GM23338 (cell line): ENCODE measurements at places on chromosomes 1 and 21. TPM values are rescaled to one million over a fixed set of nuclear protein-coding genes. Genes with fewer than 3 reads are reported as not detected.

DNA sequence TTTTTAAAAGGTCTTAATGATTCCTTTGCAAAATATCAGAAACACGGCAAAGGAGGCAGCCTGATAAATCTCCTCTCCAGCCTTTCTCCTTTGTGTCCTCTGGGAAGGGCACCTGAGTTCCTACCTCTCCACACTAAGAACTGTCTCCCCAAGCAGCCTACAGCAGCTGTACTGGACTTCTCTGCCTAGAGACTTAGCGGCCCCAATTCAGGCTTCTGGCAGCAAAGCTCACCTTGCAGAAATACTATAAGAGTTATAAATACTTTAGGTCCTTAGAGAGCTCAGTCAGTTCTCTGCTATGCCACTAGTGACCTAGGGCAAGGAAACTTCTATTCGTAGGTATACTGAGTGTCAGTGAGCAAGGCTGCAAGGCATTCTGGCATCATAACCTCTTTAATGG, 33.9 kb downstream of the LRRC52 start:
- DNase-seq, result no peak
- no peak overlapping the region for H3K27ac ChIP-seq
- no peaks in the 10 kb centered on the region for H3K4me1 ChIP-seq
- no peaks in the 10 kb centered on the region for H3K36me3 ChIP-seq
- no peaks in the 10 kb centered on the region for H3K27me3 ChIP-seq

DNA sequence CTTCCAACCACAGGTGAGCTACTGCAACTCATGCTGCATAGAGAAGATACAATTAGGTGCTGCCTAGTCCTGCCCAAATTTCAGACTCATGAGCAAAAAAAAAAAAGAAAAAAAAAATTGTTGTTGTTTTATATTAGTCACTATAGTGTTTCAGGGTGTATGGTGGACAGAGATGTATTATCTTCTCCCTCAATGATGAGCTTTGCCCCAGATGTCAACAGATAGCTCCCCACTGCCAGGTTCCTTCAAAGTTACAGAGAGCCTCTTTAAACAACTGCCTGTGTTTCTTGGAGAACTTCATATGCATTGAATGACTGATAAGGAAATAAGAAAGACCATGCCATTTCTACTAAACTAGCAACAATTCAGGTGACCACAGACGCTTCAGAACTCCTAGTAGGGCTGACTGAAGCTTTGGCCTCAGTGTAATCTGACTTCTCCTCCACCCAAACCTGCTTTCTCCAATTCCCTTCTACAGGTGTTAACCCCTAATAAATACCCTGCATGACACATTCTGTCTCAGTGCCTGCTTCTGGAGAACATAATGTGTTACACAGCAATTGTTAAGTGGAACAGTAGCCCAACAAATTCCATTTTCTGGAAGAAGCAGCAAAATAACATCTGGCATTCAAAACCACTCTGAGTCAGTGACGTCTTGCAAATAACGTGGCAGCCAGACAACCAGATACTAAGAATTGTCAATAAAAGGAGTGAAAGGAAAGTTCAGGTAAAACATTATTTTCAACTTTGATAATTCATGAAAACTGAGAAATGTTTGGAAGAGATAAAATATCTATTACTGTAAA, 147.7 kb downstream of the CDC42BPA start:
- no peak overlapping the region for H3K4me3 ChIP-seq
- DNase-seq, result no peak
- H3K36me3 ChIP-seq, result no peaks in the 10 kb centered on the region
- 0 out of 2 replicates have a peak, but pooled peaks cover 8% of the 10 kb centered on the region for H3K4me1 ChIP-seq
- H3K27ac ChIP-seq, result no peak overlapping the region

- H3K4me1 ChIP-seq, result no peaks in the 10 kb centered on the region; the same call in 1 of the 2 replicates
- no peaks in the 10 kb centered on the region for H3K27me3 ChIP-seq
- DNase-seq, result no peak
- H3K36me3 ChIP-seq, result no peaks in the 10 kb centered on the region
- no peak overlapping the region for H3K4me3 ChIP-seq
- H3K27ac ChIP-seq, result no peak overlapping the region
Measured at GRCh38 chr1:169514566-169515270, 29.0 kb upstream of the SLC19A2 start.

- no peaks in the 10 kb centered on the region for H3K36me3 ChIP-seq
- H3K27me3 ChIP-seq, result peaks cover 67% of the 10 kb centered on the region
- H3K4me3 ChIP-seq, result peak overlapping the region; percentile 34; the same call in 1 of the 2 replicates
- no peak overlapping the region for H3K27ac ChIP-seq
- H3K4me1 ChIP-seq, result peaks cover 37% of the 10 kb centered on the region
Measured at GRCh38 chr1:203325026-203325417, 19.7 kb downstream of the BTG2 start.

Gene ATP1A2
- total RNA-seq, result 17.7 and 18.3 TPM in 2 replicates

DNA sequence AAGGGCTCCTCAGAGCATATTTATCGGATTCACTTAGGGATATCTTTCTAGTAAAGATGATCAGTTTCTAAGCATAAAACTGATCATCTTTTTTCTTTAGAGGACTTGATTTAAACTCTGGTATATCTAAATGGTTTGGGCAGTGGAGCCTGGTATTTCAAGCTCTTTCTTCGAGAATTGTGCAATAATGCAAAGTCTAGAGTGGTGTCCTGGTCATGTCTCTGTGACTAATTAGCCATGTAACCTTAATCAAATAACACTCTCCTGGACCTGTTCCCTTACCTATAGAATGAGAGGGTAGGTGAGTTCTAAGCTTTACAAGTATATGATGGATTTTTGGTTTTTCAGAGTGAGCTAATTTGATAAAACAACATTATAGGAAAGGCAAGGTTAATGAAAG, 225.2 kb downstream of the RPS6KC1 start:
- H3K4me3 ChIP-seq, result no peak overlapping the region
- DNase-seq, result no peak
- H3K27me3 ChIP-seq, result no peaks in the 10 kb centered on the region
- H3K27ac ChIP-seq, result no peak overlapping the region
- 0 out of 2 replicates have a peak, but pooled peaks cover 3% of the 10 kb centered on the region for H3K4me1 ChIP-seq

DNA sequence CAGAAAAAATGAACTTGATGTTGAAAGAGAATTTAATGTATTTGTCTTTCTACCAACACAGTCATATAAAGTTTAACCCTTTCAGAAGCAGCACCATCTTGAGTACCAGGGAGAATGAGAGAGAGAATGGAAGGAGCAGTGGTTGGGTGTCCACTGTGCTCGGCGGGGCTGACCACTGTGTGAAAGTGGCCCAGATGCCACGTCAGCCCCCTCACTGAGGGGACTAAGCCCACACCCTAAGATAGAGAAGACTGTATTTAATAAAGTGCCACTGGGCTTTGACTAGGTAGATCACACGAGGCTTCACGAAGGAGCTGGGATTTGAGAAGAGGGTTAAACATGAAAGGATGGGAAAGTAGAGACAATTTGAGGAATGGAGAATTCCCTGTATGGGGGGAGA, 31.2 kb downstream of the BATF3 start:
- peaks cover 11% of the 10 kb centered on the region for H3K27me3 ChIP-seq
- peaks cover 18% of the 10 kb centered on the region for H3K4me1 ChIP-seq
- H3K27ac ChIP-seq, result no peak overlapping the region
- DNase-seq, result no peak

DNA sequence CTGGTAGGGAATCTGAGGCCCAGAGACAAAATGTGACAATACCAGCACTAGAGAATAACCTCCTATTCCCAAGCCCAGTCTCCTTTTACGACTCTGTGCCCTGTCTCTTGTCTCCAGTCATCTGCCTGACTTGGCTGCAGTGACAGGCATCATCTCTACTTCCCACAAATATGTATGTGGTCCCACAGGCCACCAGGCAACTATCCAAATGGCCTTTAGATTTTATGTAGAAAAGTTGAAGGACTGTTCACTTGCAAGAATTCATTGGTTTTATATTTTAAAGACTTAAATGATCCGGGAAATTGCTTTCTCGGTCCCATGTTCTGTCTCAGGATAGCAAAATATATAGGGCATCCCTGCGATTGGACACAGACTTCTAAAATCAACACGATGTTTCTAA, 11.6 kb downstream of the KRTAP24-1 start:
- no peaks in the 10 kb centered on the region for H3K27me3 ChIP-seq
- no peak overlapping the region for H3K4me3 ChIP-seq

DNA sequence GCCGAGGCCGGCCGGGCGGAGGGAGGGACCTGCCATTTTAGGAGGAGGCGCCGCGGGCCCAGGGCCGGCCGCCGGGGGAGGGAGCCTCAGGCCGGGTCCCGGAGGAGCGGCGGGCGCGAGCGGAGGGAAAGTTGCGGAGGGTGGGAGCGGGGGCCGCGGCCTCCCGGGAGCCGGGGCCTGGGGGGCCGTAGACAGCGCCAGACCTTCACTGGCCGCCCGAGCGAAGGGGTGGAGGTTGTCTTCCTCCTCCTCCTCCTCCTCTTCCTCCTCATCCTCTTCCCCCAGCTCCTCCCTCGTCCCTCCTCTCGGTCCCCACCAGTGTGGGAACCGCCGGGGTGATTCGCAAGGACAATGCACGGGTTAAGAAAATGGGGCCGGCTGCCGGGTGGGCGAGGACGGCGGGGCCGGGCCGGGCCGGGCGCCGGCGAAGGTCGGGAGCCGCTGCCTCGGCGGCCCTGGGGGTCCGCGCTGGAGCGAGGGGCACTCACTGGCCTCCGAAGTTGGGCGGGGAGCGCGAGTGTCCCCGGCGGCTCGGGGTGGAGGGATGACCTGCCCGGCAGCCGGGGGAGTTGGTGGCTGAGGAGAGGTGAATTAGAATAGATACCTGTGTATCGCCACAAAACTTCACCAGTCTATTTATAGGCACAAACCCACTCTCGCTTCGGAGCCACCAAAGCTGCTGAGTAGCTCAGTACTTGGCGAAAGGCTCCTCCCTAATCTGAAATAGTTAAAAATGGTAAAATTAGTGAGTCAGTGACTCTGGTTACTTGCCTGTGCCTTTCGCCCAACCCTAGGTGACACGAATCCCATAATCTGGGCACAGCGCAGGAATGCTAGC, 1.3 kb downstream of the DYRK1A start:
- peak overlapping the region; percentile 85 for H3K4me3 ChIP-seq
- peaks cover 40% of the 10 kb centered on the region for H3K4me1 ChIP-seq
- no peaks in the 10 kb centered on the region for H3K36me3 ChIP-seq

DNA sequence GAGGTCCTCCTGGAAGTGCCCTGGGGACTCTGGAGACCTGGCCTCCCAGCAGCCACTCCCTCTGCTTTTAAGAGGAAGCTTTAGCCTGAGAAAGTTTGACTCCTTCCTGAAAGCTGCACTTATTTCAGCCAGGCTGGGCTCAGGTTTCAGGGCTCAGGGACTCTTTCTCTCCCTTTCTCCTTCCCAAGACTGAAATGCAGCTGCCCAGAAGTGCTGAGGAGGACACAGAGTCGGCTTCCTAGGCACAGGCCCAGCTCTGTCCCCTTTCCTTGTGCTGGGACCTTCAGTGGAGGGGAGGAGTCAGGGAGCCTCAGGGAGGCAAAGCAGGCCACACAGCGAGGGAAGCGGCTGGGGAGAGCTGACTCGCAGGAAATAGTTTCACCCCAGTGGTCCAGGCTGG, 137.3 kb downstream of the NAV1 start:
- peak; percentile 56 for DNase-seq
- H3K36me3 ChIP-seq, result no peaks in the 10 kb centered on the region
- no peak overlapping the region; the same call in 1 of the 2 replicates for H3K4me3 ChIP-seq
- H3K27me3 ChIP-seq, result no peaks in the 10 kb centered on the region

DNA sequence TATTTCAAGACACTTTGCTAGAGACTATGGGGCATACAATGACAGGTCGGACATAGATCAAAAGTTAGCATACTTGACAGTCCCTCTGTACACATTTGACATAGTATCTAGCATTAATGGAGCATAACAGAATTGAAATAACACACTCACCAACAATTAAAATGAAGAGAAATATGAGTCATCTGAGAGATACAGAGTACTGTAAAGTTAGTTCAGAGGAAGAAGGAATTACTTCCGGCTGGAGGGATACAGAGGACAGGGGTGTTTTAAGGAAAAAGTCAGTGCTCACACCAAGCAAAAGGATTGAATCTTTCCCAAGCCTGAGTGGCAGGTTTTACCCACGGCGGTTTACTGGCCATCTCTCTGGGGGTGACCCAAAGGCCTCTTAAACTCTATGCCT, 2.4 kb downstream of the ZMYND12 start:
- H3K27ac ChIP-seq, result no peak overlapping the region
- no peak for DNase-seq
- H3K4me3 ChIP-seq, result no peak overlapping the region
- no peaks in the 10 kb centered on the region for H3K27me3 ChIP-seq
- no peaks in the 10 kb centered on the region for H3K36me3 ChIP-seq
- peaks cover 13% of the 10 kb centered on the region for H3K4me1 ChIP-seq

- no peaks in the 10 kb centered on the region for H3K36me3 ChIP-seq
- H3K4me3 ChIP-seq, result no peak overlapping the region
- no peaks in the 10 kb centered on the region for H3K4me1 ChIP-seq
- DNase-seq, result no peak
- H3K27ac ChIP-seq, result no peak overlapping the region
- H3K27me3 ChIP-seq, result no peaks in the 10 kb centered on the region
Measured at GRCh38 chr1:47664356-47664755, 226.5 kb downstream of the FOXD2 start.

DNA sequence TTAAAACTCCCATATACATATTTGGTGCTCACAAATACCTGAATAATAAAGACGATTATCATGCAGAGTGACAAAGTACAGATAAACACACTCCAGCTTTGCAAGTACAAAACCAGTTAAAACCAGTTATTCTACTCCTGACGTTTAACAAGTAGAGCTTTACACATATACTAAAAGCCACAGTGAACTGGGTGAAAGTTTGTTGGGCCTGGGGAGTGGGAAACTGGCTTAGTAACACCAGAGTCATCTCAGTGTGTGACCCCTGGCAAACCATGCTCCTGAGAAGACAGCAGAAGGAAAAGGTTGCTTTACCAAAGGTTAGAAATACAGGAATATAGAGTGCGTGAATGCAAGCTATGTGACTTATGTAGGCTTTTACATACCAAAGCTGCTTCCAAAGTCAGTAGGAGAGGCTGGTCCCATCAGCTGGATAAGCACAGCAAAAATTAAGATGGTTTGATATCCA, 148.1 kb downstream of the NRIP1 start:
- H3K27ac ChIP-seq, result peak overlapping the region; percentile 57
- peak; percentile 80 for DNase-seq
- H3K4me3 ChIP-seq, result no peak overlapping the region
- no peaks in the 10 kb centered on the region for H3K36me3 ChIP-seq
- peaks cover 29% of the 10 kb centered on the region for H3K4me1 ChIP-seq

DNA sequence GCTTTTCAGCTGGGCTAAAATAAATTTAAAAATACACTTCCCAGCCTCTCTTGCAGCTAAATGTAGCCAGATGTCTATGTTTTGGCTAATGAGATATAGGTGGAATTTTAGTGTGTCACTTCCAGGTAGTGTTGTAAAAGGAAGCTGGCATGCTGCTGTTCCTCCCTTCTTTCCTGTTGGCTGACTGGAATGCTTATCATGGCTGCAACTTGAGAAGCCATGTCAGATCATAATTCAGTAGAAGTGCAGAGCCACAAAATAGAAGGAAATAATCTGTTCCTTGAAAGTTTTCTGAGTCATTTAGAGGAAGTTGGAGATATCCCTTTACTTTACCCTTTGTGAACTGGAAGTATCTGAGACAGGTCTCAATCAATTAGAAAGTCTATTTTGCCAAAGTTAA, 10.9 kb upstream of the RBM15 start:
- no peaks in the 10 kb centered on the region for H3K4me1 ChIP-seq
- H3K27me3 ChIP-seq, result no peaks in the 10 kb centered on the region
- DNase-seq, result no peak
- no peaks in the 10 kb centered on the region for H3K36me3 ChIP-seq
- H3K27ac ChIP-seq, result no peak overlapping the region
- no peak overlapping the region for H3K4me3 ChIP-seq

- no peak overlapping the region for H3K4me3 ChIP-seq
- no peaks in the 10 kb centered on the region for H3K36me3 ChIP-seq
- no peak overlapping the region for H3K27ac ChIP-seq
- no peak for DNase-seq
- peaks cover 5% of the 10 kb centered on the region; the same call in 1 of the 2 replicates for H3K27me3 ChIP-seq
Measured at GRCh38 chr21:45401916-45402900, 2.8 kb upstream of the COL18A1 start.
